ENCODE measurements at places on chromosomes 2 and 18. TPM values are rescaled to one million over a fixed set of nuclear protein-coding genes. Genes with fewer than 3 reads are reported as not detected.

DNA sequence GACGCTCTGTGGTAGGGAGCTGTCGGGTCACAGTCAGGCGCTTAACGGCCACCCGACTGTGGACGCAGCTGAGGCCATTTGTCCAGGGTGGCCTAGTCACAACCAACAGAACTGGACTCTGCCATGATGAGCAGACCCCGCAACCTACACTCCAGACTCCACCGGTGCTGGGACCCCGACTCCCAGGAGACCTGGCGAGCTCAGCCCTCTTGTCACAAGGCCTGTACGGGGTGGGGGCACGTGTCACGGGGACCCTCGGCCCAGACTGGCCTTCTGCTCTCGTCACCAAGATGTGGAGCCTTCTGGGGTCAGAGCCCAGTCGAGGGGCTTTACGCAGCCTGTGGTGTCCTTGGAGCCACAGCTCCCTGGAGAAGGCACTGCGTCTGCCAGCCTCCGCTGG is 22.5 kb downstream of the NFATC1 start:
- no peak for DNase-seq

DNA sequence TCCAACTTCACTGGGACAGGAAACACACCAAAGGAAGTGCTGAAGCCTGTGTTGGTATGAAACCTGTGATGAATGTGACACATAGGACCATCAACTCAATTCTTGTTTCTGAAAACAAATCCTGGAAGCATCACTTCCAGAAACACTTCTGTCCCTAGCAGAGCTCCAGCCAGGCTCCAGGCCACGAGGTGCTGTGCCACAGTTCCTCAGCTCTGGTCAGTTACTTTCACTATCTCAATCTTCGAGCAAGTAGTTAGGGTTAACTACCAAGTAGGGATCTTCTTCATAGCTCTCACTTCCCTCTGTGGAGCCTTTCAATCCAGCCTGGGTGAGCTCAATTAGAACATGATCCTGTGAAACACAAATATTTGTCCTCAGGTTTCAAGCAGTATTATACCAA is 3.6 kb upstream of the LCT start:
- peak; percentile 13 for DNase-seq

- peak; percentile 58 for DNase-seq
These were observed 142.6 kb downstream of the COPS8 start for GRCh38 chr2:237228281-237228625.

GRCh38 chr2:46268196-46268595 is 29.0 kb upstream of the EPAS1 start:
- peak; percentile 34 for DNase-seq

- peak; percentile 11 for DNase-seq
These were observed 99.2 kb downstream of the SESTD1 start for GRCh38 chr2:179165356-179166000.

GRCh38 chr18:72225958-72226357 is 318.2 kb downstream of the CBLN2 start:
- DNase-seq, result no peak

DNA sequence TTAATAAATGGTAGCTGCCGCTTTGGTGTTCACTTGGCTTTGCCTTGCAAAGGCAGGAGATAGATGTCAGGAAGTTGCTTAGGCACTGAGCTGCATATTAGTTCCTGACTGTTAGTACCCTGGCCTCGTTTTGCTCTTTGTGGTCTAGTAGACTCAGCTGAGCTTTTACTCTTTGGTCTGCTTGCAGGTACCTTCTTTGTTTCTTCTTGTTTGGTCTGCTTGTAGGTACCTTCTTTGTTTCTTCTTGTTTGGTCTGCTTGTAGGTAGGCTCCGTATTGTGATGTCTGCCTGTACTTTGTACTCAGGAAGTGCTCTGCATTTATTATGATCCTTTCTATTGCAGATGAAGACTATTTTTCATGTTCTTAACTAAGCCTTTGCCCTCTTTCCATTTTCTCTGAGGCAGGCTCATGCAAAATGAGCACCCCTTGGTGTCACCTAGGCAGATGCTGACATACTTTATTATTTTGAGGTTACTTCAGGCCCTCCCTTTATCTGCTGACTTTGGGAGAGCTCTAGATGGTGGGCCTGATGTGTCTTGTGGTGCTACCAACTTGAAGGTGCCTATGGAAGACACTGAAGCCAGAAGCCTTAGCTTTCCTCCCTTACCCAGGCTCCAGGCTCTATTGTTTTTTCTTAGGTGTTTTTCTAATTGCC is 6.0 kb downstream of the RPIA start:
- no peak for DNase-seq

- no peak for DNase-seq
These were observed 122.5 kb downstream of the SLC39A10 start for GRCh38 chr2:195779491-195779890.

DNA sequence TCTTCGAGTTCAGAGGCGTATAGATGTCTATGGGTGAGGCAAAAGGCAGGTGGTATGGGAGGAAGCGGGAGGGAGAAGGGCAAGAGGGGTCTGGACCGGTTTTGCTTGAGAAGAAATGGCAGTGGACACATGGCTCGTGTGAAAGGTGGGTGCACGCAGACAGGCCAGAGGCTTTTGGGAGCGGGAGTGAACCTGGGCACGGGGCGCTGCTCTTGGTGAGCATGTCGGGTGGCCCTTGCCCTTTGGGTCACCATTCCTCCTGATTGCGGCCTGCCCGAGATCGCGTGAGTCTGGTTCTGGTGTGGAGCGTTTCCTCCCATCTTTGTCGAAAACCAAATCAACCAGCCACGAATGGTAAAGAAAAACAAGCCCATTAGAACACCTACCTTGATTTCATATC is 12.6 kb downstream of the LDLRAD4 start:
- no peak for DNase-seq

DNA sequence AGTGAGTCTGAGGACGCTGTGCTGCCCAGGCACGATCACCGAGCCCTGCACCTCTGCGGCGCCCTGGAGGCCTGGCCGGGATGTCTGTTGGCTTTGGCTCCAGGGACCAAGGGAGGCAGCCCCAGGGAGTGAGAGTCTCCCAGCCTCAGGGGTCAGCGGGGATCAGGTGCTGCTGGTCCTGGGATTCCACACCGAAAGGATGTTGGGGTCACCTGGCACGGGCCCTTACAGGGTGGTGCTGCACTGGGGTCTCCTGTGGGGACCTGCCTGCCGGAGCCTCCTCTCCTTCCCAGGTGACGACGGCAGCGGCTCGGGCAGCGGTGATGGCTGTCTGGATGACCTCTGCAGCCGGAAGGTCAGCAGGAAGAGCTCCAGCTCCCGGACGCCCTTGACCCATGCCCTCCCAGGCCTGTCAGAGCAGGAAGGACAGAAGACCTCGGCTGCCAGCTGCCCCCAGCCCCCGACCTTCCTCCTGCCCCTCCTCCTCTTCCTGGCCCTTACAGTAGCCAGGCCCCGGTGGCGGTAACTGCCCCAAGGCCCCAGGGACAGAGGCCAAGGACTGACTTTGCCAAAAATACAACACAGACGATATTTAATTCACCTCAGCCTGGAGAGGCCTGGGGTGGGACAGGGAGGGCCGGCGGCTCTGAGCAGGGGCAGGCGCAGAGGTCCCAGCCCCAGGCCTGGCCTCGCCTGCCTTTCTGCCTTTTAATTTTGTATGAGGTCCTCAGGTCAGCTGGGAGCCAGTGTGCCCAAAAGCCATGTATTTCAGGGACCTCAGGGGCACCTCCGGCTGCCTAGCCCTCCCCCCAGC is 30.5 kb downstream of the GPC1 start:
- no peak for DNase-seq

DNA sequence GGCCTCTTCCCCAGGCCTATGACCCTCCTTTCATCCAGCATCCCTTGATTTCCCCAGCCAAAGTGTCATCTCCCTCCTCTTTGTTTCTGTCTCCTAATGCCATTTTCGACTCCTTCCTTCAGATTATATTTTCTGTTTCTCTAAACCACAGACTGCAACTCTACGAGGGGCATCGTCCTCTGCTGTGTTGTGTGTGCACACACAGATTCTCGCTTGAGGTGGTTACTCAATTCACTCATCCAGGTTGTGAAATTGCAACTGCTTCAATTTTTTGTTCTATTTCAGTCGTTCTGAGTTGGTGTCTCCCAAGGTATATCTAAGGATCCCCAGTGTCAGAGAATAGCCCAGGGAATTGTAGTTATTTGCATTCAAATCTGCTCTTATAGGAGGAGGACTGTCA is 113.5 kb upstream of the NDUFV2 start:
- no peak for DNase-seq

DNA sequence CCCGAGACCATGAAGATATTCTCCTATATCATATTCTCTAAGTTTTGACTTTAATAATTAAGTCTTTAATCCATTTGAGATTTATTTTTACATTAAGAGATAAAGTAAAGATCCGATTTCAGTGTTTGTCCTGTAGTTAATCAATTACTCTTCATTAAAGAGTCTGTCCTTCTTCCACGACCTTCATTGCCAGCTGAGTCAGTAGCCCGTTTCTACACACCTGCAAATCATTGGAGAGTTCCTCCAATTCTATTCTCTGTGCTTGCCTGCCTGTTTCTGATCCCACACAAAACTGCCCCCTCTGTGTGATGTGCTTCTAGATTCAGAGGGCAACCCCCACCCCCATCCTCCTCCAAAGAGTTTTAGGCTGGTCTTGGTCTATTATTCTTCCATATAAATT is 119.2 kb downstream of the KCNF1 start:
- no peak for DNase-seq

DNA sequence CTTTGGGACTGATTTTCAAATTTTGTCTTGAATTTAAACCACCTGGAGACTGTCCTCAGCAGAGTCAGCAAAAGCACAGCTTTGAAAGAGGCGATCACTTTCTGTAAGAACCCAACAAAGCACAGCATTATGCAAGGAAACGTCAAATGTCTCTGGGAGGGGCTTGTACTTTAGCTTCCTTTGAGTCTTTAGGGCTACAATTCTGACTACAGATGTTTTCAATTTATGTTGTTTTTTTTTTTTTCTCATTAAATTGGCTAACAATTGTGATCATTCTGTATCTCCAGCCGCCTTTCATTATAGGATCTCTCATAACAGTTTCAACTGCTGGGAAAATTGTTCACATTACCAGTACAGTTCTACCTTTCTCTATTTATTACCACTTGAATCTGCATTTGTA is 48.3 kb downstream of the COL3A1 start:
- DNase-seq, result no peak

GRCh38 chr2:119755906-119756305 is 3.8 kb upstream of the PTPN4 start:
- DNase-seq, result no peak

- DNase-seq, result no peak
These were observed 207.3 kb upstream of the SOX11 start for GRCh38 chr2:5484868-5485267.

GRCh38 chr2:105118960-105119359 is 81.1 kb downstream of the MRPS9 start:
- DNase-seq, result no peak

GRCh38 chr2:184336688-184337087 is 261.6 kb upstream of the ZNF804A start:
- peak; percentile 3 for DNase-seq

- no peak for DNase-seq
These were observed 7.5 kb downstream of the CCDC93 start for GRCh38 chr2:118006326-118006725.

DNA sequence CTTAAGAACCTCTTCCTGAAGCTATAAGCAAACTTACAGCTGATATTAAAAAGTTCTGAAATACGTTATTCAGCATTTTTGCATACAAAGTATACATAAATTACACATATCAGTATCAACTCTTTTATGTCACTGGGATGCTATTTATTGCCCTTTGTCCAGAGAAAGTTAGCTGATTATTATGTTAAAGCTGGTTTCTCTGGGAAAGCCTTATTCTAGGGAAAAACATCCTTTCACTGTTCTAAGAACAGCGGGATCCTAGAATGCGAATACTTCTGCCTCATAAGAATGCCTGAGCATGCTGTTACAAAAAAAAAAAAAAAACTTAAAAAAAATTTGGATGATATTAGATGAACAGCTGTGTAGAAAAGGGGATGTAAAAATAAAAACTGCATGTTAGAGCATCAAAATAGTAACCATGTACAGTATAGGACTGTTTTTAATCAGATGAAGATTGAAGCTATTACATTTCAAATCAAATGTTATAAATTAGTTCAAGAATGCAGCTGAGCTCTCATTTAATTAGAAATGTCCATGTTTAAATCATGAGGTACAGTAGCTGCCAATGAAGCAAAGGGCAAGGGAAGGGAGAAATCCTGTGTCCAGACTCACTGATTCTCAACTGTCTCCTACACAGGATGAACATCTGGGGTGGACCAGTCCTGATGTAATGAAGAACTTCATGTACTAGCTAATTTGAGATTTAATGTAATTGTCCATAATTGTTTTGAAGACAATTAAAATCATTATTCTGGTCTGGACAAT is 8.2 kb downstream of the FTCDNL1 start:
- DNase-seq, result no peak

- DNase-seq, result peak; percentile 16
These were observed 493.3 kb downstream of the CMPK2 start for GRCh38 chr2:6372317-6372901.

DNA sequence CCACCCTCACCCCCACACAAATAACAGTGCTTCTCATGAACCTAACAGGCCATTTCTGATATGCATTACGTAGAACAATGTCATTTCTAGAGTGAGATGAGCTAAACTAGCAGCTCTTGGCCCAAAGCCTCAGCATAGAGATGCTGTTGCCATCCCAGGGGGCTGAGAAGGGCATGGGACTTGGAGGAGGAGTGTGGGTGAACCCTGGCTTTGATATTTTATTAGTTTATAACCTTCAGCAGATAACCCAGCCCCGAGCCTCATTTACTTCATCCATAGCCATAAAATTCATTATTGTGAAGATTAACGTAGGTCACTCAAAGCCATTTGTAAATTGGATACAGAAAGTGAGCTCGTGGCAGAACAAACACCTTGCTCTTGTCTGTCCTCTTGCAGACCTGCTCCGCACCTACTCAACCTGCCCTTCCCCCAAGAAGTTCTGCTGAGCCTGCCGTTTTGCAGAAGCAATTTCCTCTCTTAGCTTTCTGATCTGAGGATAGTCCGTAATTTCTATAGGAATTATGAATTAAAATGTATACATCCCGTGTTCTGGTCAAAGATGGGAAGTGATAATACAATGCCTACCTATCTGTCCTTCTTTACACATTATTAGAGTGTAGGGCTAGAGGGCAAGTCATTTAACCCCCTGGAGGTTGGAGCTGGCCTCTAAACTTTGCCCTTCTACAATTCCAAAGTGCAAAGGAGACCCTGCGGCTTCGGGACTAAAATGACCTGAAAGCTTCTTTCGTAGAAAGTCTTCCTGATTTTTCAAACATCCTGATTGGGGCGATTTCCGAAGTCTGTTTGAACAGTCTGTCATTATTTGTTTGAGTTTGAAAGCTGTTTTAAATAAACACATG is 187.4 kb downstream of the BCL2 start:
- DNase-seq, result no peak

The ABCG8 gene
- total RNA-seq, result not detected

The SUMO1 gene
- total RNA-seq, result 97.3 TPM

The HRH4 gene
- under 0.01 TPM for total RNA-seq

The SNORC gene
- 0.83 TPM for total RNA-seq

The KIF5C gene
- total RNA-seq, result 0.17 TPM

The NAT8 gene
- not detected for total RNA-seq

The YWHAQ gene
- total RNA-seq, result 323 TPM

The HMSD gene
- 0.83 TPM for total RNA-seq

Measured in fibroblast of lung (primary cell).